ENCODE measurements at places on chromosomes 5 and 9. TPM values are rescaled to one million over a fixed set of nuclear protein-coding genes. Genes with fewer than 3 reads are reported as not detected.

DNA sequence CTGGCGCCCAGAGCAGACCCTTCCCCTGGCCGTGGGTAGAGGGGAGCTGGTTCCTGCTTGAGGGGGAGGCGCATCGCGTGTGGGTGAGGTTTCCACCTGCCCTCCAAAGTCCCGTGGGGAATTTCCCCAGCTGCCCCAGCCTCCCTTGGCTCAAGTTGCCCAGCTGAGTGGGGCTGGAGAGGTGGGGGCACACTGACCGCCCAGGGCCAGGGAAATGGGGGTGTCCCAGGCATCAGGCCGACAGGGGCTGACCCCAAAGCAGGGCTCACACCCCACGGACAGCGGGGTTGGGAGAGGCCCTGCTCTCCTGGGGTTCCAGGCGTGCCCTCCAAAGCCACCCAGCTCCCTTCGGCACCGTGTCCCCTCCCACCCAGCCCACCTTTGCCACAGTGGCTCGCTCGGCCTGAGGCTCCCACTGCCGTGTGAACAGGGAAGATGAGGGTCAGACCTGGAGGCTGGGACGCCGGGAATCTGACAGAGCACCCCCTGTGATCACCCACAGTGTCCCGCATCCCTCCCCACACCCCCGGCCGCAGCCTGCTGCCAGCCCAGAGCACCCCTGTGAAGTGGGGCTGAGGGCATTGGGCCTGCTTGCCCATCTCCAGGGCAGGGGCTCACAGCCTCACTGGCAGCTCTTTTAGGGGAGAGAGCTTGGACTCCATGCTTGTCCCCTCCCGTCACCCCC is 933 bp upstream of the EGFL7 start:
- DNase-seq, result no peak

ADAMTS6 gene
- total RNA-seq, result 20.8 TPM

C9orf153 gene
- not detected for total RNA-seq

- DNase-seq, result no peak
These were observed 172.7 kb downstream of the GADD45G start for GRCh38 chr9:89777544-89777943.

GRCh38 chr5:101429241-101429640 is 526.2 kb upstream of the ST8SIA4 start:
- no peak for DNase-seq

GRCh38 chr5:34574936-34575467 is 81.1 kb upstream of the RAI14 start:
- no peak for DNase-seq

DNA sequence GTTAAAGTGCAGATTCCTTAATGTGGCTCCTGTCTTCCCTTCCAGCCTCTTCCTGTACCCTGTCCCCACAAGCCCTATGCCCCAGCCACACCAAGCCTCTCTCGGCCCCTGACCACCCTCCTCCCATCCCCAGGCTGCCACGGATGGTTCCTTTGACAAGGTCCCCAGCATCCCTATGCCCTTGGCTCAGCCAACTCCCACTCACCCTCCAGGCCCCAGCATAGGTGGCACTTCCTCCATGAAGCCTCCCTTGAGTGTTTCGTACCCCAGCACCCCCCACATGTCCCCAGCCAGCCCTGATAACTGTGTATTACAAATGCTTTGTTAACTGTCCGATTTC is 115.5 kb upstream of the TBC1D2 start:
- no peak for DNase-seq

ITK gene
- not detected for total RNA-seq

All from Daoy (cell line).